Substantia nigra (tissue), 51 donors: ENCODE measurements at places on chromosomes 16 and 17.

GRCh38 chr16:50940275-50940854 is 198.5 kb downstream of the CYLD start:
- DNase-seq = no peak

GRCh38 chr17:67491009-67491680 is 114.1 kb downstream of the PITPNC1 start:
- DNase-seq = peak; percentile 35

- DNase-seq = no peak
Measured at GRCh38 chr17:47719411-47720152, 13.5 kb upstream of the TBX21 start.

GRCh38 chr17:44780845-44781480 is 22.2 kb downstream of the ADAM11 start:
- DNase-seq = no peak

DNA sequence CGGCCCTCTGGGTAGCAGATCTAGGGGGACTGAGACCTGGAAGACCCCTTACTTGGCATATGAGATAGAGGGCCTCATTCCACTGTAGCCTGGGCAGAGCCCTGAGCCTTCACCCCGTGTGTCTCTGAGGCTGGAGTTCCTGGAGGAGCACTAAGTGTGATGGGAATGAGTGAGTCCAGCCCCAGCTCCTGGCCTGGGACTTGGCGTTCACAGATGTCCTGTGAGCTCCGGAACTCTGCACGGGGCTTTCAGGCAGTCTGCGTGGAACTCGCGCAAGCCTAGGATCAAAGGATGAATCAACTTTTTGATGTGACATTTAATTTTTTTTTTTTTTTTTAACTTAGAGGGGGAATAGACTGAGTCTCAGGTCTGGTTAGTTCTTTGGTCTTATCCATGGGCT is 1.8 kb downstream of the NKD1 start:
- DNase-seq = no peak

DNA sequence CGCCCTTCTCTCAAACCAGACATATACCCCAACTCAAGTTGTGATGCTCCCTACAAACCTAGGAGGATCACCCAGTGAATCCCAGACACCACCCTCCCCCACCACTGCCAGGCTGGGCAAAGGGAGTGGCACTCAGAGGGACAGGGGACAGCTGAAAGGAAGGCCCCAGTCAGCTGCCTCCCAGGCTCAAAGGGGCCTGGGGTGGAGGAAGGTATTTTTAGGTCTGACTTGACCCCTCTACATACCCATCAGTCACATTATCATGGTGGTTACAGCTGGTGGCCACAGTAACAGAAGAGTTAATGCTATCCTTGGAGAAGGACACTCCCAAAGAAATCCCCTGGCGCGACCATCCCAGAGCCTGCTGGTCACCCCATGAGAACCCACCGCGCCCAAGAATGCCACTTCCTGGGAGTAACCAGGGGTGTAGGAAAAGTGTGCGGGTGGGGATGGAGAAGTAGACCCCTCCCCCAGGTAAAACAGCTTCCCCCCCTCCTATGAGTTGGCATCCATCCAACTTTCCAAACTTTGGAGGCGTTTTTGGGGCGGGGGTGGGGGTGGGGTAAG is 1.1 kb downstream of the CACNB1 start:
- DNase-seq = peak; percentile 42

DNA sequence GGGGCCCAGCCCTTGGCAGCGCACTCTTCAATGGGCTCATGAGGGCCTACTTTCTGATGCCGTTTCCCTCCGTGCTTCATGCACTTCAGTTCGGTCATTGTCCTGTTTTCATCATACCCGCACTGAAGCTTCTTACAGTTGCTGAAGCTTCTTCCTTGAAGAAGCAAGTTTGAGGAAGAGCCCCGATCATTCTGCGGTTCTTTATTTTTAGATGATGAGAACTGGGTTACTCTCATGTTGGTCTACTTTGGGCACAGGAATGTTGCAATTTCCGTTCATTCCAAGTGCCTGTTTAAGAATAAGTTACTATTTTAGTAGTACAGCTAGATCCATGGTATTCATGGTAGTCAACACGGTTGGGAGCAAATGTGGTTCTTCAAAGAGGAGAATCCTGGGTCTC is 587.7 kb upstream of the HSBP1 start:
- DNase-seq = no peak

DNA sequence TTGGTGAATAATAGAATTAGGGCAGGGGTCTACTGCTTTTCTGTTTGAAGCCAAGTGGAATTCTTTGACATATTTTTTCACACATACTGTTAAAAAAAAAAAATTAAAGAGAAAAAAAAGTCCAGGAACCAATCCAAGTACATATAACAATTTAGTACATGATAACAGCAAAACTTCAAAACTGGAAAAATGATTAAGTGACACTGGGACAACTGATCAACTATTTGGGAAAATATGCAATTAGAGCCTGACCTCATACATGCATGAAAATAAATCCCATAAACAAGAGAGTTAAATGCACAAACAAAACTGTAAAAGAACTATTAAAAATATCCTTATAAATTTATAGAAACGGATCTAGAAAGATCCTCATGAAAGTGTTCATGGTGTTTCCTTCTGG is 27.7 kb downstream of the BRIP1 start:
- DNase-seq = no peak

- DNase-seq = no peak
Measured at GRCh38 chr17:59105852-59106462, 723 bp downstream of the TRIM37 start.

DNA sequence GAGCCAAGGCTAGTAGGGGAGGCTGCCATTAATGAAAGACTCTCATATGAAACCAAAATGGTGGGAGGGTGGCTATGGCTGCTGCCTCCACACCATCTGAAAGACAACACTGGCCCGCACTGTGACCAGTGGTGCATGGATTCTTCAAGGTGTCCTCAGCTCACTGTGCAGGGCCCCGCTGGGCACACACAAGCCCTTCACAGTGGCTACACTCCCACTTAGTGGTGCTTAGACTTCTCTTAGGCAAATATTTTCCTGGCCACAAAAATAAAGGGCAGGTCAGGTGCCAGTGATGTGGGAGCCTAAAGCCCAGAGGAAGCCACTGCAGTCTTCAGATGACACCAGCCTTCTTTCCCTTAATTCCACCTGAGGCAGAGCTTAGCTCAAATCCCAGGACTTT is 38.1 kb upstream of the IRX3 start:
- DNase-seq = no peak

DNA sequence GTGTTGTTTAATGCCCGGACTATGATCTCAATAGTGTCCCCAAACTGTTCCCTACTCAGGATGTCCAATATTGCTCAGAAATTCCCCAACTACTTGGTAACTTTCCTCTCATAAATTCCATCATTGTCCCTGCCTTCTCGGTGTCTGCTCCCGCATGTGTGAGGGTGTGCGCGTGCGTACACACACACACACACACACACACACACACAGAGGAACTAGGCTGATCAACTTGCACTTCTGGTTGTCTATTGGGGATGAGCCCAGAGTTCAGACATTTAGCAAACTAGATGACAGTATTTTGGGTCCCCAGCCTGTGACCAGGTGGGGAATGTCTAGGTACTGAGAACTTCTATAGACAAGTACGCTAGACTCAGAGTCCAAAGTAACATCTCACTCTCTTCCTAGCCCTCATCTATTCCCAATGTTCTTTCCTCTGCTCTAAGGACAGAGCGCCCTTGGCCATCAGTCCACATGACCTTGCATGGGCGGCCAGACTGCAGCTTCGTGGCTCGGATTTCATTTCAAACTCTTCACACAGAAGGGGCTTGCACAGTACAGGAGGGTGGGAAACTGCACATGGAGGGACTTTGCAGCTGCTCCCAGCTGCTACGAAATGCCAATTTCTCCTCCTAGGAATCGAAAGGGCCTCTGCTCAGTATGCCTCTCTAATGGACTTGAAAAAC is 5.3 kb downstream of the HS3ST3A1 start:
- no peak for DNase-seq

- no peak for DNase-seq
Measured at GRCh38 chr16:30892670-30893416, 1.0 kb downstream of the BCL7C start.

- DNase-seq = no peak
Measured at GRCh38 chr17:81056312-81056711, 21.4 kb downstream of the BAIAP2 start.

DNA sequence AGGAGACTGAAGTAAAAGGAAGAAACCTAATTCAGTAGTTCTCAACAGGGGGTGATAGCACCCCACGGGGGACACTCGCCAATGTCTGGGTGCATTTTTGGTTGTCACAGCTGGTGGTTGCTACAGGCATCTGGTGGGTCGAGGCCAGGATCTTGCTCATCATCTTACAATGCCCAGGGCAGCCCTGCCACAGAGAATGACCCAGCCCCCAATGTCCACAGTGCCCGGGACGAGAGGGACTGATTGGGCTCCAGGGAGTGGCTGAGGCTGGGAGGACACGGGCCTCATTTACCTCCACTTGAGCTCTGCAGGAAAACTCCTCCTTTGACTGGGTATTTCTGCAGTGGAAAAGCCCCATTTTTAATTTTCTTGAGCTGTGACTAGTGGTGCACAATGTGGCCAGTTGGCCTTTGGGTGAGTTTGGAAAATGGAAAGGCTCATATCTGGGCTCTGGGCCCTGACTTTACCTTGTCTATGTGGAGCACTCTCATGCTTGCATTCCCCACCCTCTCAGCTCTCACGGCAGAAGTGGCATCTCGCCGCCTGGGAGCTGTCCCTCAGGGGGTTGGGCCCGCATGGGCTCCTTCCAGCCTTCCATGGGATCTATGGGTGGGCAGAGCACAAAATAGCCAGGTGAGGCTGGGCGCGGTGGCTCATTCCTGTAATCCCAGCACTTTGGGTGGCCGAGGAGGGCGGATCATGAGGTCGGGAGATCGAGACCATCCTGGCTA is 37.7 kb upstream of the IRF8 start:
- DNase-seq = no peak

DNA sequence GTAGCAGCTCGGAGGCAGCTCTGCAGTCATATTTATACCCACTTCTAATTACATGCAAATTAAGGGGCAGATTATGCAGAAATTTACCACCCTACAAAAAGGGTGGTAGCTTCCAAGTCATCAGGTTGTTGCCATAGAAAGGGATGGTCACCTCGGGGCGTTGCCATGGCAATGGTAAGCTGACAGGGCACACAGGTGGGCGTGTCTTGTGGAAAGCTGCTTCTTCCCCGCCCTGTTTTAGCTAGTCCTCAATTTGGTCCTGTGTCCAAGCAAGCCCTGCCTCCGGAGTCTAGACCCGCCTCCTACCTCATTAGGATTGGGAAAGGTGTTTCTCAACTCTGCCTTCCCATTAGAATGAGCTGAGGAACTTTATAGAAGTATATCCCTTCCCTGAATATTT is 98.7 kb downstream of the HS3ST2 start:
- DNase-seq = no peak

- no peak for DNase-seq
Measured at GRCh38 chr17:77222356-77222755, 81.6 kb downstream of the SEC14L1 start.

DNA sequence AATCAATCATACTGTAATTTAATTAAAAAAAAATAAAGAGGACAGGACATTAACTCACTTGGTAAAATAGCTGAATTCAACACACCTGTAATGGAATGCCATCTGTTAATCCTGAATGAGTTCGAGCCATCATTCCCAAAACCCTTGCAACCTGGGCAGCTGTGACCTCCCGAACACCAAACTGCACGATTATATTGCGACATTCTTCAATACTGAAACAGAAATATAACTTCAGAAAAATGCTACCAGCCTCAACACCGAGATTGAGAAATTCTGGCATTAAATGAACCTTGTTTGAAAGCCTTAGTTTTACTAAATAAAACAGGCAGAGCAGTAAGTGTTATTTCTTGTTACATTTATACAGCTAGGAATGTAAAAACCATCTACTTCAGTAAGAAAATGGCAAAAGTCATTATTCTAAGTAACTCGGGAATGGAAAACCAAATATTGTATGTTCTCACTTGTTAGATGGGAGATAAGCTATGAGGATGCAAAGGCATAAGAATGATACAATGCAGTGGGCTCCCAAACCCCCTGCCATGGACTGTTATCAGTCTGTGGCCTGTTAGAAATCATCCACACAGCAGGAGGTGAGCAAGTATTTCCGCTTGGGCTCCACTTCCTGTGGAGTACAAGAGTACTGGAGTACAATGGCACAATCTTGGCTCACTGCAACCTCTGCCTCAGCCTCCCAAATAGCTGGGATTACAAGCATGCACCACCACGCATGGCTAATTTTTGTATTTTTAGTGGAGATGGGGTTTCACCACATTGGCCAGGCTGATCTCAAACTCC is 46.5 kb downstream of the CNOT1 start:
- DNase-seq = no peak

DNA sequence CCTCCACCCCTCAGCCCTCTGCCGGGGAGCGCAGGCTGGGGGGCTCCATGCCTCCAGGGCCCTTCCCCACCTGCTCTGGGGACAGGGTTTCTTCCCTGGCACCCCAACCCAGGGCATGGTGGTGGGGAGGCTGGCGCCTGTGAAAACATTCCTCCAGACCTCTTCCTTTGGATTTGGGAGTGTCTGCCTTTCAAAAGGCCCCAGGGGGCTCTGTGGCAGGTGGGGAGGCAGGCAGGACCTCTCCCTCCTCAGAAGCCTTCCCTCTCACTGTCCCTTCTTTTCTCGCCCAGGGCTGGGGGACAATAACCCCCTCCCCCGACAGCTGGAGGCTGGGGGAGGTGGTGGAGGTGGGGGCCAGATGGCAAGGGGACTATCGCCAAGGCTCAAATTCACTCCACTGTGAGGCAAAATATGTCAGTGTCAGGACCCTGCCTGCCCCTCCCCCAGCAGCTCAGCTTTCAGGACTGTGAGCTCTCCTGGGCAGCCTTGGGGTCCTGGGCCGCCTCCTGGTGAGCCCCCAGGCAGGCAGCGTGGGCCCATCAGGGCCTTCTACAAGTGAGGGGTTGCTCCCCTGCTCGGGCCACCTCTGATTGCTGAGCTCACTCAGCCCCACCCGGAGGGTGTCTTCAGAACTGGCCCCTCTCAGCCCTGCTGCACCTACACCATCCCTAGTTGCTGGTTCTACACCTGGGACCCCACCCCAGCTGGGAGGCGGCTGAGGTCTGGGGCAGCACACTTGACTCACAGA is 1.8 kb downstream of the CDH15 start:
- no peak for DNase-seq

DNA sequence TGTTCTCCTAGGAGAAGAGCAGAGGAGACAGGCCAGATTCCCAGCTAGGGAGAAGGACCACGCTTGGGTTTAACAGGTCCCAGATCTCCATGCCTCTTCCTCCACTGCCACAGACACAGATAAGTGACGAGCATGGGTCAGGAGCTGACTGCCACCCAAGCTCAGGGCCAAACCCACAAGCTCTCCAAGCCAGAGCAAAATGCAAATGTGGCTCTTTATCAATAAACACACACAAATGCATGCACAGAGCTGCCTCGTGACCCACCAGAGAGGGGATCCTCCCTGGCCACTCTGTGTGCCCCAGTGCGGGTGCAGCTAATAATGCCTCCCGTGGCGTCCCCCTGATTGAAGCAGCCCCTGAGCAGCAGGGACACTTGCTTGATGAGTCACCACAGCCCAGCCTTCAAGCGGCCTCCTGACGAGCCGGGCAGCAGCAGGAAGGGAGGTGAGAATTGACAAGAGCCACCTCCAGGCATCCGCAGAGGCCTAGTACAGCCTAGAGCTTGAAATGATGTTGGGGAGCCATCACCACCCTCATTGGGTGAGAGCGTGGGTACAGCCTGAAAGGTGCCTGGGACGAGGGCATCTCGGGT is 143.9 kb downstream of the CCDC182 start:
- DNase-seq = no peak
